Esophagus muscularis mucosa (tissue), 4 donors: ENCODE measurements at places on chromosomes 16 and 17. TPM values are rescaled to one million over a fixed set of nuclear protein-coding genes. Genes with fewer than 3 reads are reported as not detected.

The TNP2 gene
- total RNA-seq, result not detected

The MYOCD gene
- total RNA-seq, result 96.2 TPM

The CDYL2 gene
- total RNA-seq, result 2.8 TPM

The NEURL4 gene
- total RNA-seq, result 21.3 TPM

The PLA2G10 gene
- total RNA-seq, result not detected

The TBX6 gene
- total RNA-seq, result 1.3 TPM

The SULT1A3 gene
- 14.1 TPM for total RNA-seq

The CCL8 gene
- total RNA-seq, result 2.0 TPM

The CRHR1 gene
- total RNA-seq, result not detected

- no peaks in the 10 kb centered on the region for H3K27me3 ChIP-seq
- DNase-seq, result no peak
- no peaks in the 10 kb centered on the region for H3K36me3 ChIP-seq
- H3K27ac ChIP-seq, result no peak overlapping the region
- no peak overlapping the region for H3K4me3 ChIP-seq
These were observed 37.2 kb downstream of the IRF8 start for GRCh38 chr16:85935974-85936760.

GRCh38 chr16:75658175-75658574 is 10.6 kb downstream of the TERF2IP start:
- no peaks in the 10 kb centered on the region for H3K27me3 ChIP-seq
- no peak overlapping the region for H3K27ac ChIP-seq

DNA sequence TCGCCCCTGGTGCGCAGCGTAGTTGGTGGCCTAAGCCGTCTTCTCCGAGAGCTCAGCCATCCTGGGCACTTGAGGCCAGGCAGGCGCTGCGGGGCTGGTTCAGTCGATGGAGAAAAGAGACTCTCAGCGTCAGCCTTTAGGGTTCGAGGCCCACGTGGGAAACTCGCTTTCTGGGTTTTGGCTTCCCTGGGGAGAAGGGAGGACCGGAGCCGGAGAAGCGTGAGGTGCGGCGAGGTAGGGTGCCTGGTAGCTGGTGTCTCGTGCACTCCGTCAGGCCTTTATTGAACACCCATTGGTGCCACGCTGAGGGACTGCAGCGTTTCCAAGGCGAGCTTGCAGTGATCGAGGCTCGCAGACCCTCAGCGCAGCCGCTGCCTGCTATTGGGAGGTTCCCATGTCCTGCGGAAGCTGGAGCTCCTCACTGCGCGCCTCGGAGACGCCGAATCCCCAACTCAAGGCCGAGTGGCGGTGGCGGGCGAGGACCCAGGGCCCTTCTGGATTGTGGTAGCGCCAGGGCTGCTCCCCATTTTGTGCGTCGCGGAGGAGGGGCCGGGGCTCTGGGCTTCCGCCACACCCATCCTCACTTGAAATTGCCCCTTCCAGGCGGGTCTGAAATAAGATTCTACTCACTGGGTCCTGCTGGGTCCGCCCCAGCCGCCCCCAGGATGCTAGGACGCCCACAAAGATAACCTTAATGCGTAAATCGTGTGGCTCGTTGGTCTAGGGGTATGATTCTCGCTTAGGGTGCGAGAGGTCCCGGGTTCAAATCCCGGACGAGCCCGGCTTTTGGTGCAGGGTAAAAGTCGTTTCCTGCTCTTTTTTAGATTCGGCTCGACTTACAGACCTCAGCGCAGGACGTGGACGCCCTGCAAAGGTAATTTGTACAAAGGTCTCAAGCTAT is 1.2 kb downstream of the OR1F1 start:
- no peak for DNase-seq
- H3K4me3 ChIP-seq, result no peak overlapping the region
- H3K27ac ChIP-seq, result no peak overlapping the region
- H3K27me3 ChIP-seq, result peaks cover 84% of the 10 kb centered on the region
- H3K36me3 ChIP-seq, result no peaks in the 10 kb centered on the region

- H3K4me3 ChIP-seq, result no peak overlapping the region
- H3K27ac ChIP-seq, result no peak overlapping the region
- H3K27me3 ChIP-seq, result no peaks in the 10 kb centered on the region
- H3K4me1 ChIP-seq, result no peaks in the 10 kb centered on the region
These were observed 1.6 kb downstream of the KCNG4 start for GRCh38 chr16:84237994-84238750.

DNA sequence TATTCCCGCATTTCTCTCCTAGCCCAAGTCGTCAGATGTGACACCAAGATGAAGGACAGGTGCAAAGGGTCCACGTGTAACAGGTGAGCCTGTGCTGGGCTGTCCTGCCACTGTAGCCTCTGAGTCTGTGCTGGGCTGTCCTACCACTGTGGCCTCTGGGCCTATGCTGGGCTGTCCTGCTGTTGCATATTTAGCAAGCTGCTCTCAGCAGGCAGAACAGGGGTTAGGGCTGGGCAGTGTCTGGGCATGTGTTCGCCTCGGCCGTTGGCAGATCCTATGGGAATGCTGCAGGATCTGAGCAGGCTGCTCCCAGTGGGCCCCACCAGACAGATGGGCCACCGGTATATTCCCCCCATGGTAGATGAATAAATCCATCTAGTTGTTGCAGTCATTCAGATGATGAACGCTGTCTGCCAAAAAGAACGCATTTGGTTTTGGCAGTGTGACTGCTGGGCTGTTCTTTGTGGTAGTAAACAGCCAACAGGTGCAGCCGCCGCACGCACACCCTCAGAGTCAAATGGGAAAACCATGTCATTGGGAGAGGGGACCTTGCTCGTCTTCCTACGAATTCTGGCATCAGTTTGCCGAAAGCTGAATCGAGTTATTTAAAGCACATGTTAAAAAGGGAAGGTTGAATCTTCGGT is 49.2 kb downstream of the CRISPLD2 start:
- H3K4me1 ChIP-seq, result peaks cover 21% of the 10 kb centered on the region
- no peaks in the 10 kb centered on the region for H3K27me3 ChIP-seq
- H3K27ac ChIP-seq, result peak overlapping the region; percentile 16
- H3K4me3 ChIP-seq, result no peak overlapping the region
- H3K36me3 ChIP-seq, result peaks cover 94% of the 10 kb centered on the region

GRCh38 chr17:7992516-7992915 is 9.9 kb upstream of the GUCY2D start:
- no peaks in the 10 kb centered on the region for H3K27me3 ChIP-seq
- no peaks in the 10 kb centered on the region for H3K36me3 ChIP-seq
- no peak overlapping the region for H3K4me3 ChIP-seq
- DNase-seq, result no peak
- H3K27ac ChIP-seq, result no peak overlapping the region

GRCh38 chr16:2497116-2497630 is 16.6 kb upstream of the ATP6V0C start:
- peaks cover 22% of the 10 kb centered on the region for H3K36me3 ChIP-seq
- H3K27me3 ChIP-seq, result no peaks in the 10 kb centered on the region
- no peak for DNase-seq
- peaks cover 36% of the 10 kb centered on the region for H3K4me1 ChIP-seq
- H3K4me3 ChIP-seq, result no peak overlapping the region

GRCh38 chr17:45038728-45039634 is 12.5 kb downstream of the DCAKD start:
- peak overlapping the region; percentile 57 for H3K27ac ChIP-seq
- H3K27me3 ChIP-seq, result no peaks in the 10 kb centered on the region
- DNase-seq, result no peak

- no peaks in the 10 kb centered on the region for H3K27me3 ChIP-seq
- no peak overlapping the region for H3K4me3 ChIP-seq
- peaks cover 13% of the 10 kb centered on the region for H3K36me3 ChIP-seq
- H3K4me1 ChIP-seq, result peaks cover 6% of the 10 kb centered on the region
- DNase-seq, result no peak
- H3K27ac ChIP-seq, result no peak overlapping the region
These were observed 72.1 kb upstream of the RCVRN start for GRCh38 chr17:9977180-9977575.

DNA sequence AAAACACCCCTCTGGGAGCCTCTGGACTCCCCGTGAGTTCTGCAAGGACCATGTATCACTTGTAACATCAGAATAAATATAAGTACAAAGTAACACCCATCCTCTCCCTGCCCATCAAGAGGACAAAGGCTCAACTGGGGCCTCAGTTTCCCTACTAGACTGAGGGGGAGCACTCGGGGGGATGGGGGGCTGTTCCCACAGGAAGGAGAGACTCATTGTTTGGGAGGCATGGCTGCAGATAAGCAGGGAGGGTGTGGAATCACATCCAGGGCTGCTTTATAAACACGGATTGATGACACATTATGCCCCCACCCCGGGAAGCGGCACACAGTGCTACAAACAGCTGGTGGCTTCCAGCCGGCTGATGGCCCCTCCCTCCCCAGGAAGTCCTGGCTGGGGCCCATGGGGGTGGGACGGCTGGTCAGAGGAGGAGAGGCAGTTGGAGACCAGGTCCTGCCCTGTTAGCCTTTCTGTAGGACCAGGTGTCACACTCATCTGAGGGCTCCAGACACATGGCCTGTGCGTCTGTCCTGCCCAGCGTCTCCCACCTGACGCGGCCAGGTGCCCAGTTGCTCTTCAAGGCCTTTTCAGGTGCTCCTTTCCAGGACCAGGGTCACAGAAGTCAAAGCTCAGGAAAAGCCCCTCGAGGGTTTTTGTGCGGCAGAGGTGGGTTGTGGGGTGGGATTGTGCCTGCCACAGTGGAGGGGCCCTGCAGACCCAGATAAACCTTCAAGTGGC is 1.3 kb upstream of the MPG start:
- H3K27ac ChIP-seq, result peak overlapping the region; percentile 94
- H3K4me3 ChIP-seq, result peak overlapping the region; percentile 87
- H3K4me1 ChIP-seq, result peaks cover 63% of the 10 kb centered on the region

DNA sequence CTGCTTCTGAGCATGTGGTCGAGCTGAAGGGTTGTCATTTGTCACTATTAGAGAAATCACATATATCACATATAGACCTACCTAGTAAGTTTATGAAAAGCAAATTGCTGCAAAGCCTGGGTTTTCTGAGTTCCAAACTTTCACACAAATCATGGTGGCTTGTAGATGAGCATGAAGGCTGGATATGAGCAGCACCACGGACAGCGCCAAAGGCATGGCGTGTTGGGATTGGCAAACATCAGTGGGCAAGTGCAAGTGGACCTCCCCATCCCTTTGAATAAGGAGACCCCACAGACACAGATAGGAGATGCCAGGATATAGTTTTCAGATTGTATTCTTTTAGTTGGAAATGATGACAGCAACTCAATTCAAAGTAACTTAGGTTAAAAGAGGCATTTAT is 77.6 kb upstream of the CACNG3 start:
- H3K36me3 ChIP-seq, result no peaks in the 10 kb centered on the region
- no peak overlapping the region for H3K27ac ChIP-seq
- H3K27me3 ChIP-seq, result no peaks in the 10 kb centered on the region
- H3K4me3 ChIP-seq, result no peak overlapping the region
- no peak for DNase-seq
